Stimulated activated CD8-positive, alpha-beta memory T cell treated with anti-CD3 and anti-CD28 coated beads, Interleukin-4, amount 100 ng/mL, for 4 hours (primary cell): ENCODE measurements at places on chromosomes 6 and 20.
A peak's percentile ranks its signal among the peaks of the same experiment; 100 is the strongest.

DNA sequence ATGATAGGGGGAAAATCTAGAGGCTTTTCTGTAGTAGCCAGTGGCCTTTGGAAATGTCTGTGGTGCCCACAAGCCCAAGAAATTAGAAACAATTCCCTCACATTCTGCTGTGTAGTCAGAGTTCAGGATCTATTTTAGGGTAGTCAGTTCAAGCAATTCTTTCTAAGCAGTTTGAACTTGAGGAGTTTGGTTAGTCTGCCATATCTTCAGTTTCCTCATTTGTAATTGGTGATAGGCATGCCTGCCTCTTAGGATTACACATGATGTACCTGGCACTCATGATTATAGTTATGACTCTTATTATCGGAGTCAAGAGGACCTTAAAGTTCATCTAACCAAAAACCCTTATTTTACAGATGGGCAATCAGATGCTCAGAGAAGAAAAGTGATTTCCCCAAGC lies 21.2 kb upstream of the MEP1A start:
- DNase-seq, result no peak

GRCh38 chr6:52307900-52308372 lies 23.4 kb upstream of the MCM3 start:
- DNase-seq, result no peak

DNA sequence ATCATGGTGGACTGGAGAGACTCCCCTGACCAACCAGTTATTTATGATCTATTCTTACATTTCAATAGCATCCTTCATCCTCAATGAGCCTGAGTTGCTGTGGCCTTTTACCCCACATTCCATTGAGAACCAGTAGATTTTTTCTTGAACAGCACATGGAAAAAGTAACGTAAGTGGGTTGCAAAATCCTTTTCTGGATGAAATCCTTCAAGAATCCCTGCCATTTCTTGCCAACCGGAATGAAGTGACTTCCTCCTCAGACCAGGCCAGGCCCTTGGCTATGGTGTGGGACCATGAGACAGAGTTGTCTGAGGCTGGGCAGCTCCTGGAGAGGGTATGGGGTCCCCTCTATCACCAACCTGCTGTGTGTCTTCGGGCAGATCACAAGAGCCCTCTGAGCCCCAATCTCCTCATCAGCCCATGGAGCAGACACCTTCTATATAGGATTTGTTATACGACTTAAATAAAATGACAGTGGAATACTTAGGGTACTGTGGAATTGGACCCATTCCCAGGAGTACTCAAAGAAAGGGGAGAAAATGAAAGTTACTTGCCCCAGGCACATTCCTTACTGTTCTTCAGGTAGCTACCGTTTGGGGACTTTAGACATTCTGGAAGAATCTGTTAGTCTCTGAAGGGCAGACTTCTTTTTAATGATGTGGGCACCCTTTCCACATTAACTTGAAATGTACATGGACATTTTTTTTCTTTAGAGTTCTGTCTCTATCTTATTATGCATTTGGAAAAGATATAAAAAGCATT lies 10.9 kb downstream of the EYA2 start:
- no peak for DNase-seq

DNA sequence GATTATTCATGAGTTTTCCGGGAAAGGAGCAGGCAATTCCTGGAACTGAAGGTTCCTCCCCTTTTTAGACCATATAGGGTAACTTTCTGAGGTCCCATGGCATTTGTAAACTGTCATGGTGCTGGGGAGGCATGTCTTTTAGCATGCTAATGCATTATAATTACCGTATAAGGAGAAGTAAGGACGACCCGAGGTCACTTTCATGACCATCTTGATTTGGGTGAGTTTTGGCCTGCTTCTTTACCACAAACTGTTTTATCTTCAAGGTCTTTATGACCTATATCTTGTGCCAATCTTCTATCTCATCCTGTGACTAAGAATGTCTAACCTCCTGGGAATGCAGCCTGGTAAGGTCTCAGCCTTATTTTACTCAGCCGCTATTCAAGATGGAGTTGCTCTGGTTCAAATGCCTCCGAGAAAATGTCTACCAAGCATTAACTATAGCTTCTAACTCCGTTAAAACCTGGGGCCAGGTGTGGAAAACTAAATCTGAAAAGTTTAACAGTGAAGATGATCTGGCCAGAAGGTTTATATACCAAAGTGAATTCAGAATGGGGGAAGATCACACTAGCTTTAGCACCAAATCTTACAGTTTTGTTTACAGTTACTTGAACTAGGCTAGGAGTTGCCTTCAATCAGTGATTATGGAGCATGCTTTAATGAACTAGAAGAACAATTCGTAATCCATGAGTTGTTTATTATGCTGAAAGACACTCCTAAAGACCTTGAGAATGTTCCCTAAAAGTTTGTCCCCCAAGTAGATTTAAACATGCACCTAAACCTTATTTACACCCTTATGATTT lies 80.0 kb upstream of the TOP1 start:
- DNase-seq, result no peak

GRCh38 chr20:57403216-57403615 lies 12.0 kb downstream of the RBM38 start:
- DNase-seq, result no peak

- no peak for DNase-seq
These were observed 30.0 kb upstream of the PHACTR2 start for GRCh38 chr6:143647732-143648131.

- no peak for DNase-seq
These were observed 35.0 kb upstream of the ENTPD6 start for GRCh38 chr20:25160467-25160866.

DNA sequence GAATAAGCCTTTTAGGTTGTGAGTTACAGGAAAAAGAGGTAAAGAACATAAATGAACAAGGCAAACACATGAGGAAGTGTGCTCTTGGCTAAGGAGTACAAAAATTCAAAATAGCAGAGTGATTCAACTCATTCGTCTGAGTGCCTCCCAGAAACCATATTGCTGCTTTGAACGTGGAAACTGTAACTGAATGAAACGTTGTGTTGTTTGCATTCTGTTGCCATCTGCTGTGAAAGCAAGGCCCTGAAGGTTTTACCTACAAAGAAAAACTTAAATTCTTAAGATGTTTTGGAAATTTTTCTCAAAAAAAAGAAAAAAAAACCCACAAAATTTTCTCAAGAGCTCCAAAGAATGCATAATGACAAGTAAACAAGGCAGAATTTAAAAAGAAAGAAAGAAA lies 375.4 kb upstream of the HS3ST5 start:
- no peak for DNase-seq

DNA sequence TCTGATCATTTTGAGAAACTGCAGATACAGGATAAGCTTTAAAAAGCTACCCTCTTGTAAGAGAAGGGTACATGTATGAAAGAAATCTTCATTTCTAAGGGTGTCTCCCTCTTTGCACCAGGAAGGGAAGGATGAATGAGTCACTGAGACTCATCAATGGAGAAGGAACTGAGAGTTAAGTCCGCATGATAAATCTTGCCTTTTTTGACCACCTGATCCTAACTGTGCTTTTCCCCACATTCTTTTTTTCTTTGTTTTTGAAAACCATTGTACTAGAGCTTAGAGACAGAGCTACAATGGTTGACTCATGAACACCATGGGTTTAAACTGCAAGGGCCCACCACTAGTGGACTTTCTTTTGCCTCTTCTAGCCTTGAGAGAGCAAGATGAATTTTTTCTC lies 353.0 kb upstream of the RGS17 start:
- DNase-seq, result no peak

DNA sequence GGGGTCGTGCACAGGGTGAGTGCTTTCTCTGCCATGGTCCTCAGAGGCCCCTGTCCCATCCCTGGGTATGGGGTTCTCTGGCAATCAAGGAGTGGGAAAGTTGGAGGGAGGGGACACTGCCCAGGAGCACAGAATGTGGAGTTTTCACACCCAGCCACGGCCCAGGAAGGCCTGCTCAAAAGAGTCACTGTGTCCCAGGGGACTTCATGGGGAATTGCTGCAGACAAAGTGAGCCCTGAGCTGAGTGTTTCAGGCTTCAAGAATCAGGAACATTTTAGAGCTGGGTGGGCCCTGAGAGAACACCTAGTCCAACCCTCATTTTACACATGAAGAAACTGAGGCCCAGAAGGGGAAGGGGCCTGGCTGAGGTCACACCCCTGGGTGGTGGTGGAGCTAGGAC lies 5.7 kb downstream of the MAPK13 start:
- DNase-seq, result no peak

- DNase-seq, result no peak
These were observed 32.9 kb upstream of the UTRN start for GRCh38 chr6:144252259-144252658.

GRCh38 chr20:50303573-50304500 lies 113.2 kb downstream of the CEBPB start:
- DNase-seq, result no peak

- no peak for DNase-seq
These were observed 837 bp downstream of the TRAM2 start for GRCh38 chr6:52576054-52576391.

DNA sequence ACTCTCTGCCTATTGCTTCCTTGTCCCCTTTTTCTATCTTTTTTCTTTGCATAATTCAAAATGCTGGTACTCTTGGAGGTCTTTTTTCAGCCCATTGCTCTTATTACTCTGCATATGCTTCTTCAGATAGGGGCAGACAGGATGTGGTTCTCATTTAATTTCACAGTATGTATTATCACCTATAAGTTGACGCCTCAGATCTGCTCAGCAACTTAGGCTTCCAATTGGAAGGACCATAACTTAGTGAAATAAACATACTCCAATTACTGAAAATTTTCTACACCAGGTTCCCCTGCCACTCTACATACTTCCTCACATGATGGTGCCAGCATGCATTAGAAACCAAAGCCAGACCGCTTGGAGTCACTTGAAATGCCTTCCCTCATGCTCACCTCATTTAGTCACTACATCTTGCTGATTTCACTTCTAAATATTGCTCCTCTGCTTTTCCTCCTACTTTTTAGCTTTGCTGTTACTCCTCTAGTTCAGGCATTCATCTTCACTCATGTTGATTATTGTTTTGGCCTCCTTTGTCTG lies 34.5 kb upstream of the AHI1 start:
- no peak for DNase-seq

DNA sequence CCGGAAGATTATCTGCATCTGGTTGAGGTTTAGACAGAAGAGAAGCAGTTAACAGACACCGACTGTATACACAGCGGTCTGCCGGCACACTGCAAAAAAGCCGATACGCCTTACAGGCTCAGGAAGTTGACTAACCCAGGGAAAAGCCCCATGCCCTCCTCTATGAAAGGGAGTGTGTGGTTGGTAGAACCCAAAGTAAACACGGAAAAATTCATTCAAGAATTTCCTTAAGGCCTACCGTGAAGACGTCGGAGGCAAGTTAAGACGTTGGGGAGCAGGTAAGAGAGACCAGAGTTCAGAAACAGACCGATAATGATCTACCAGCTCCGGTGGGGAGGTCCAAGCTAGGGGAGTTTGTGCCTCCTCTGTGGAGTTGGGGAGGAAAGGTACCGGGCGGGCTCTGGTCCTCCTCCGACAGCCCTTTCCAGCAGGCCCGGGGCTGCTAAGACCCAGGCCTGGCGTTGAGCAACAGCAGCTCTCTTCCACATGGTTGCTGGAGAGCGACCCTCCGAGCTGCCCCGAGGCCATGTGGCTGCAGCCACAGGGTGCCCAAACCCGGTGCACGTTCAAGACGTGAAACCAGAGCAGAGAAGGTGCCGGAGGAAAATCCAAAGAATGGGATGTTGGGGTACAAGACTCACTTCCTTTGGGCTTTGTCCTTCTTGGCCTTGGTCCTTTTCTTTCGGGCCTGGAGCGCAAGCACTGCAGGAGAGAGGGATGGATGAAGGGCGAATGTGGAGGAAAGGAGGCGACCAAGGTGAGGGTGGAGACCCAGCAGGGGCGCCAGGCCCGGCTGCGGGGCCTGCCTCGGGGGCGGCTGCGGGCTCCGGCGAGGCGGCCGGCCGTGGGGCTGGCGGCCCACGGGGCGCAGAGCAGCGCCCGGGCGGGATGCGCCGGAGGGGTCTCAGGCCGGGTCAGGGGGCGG lies 809 bp downstream of the SRPK1 start:
- DNase-seq, result peak; percentile 25

DNA sequence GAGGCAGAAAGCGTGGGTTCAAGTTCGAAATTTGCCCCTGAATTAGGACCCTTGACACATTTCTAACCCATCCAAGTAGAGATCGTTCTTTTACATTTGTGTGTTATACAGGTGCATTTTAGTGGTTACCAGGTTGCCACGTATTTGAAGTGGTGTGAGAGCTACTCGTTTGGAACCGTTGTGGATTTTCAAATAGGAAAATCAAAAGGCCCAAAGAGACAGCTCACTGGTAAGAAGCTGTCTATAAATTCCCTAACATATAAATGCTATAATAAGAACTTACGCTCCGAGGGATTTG lies 1.6 kb upstream of the REV3L start:
- DNase-seq, result no peak

- no peak for DNase-seq
These were observed 15.4 kb upstream of the KIAA1755 start for GRCh38 chr20:38275815-38276550.

- DNase-seq, result no peak
These were observed 69.0 kb upstream of the PDE7B start for GRCh38 chr6:135782546-135782945.

DNA sequence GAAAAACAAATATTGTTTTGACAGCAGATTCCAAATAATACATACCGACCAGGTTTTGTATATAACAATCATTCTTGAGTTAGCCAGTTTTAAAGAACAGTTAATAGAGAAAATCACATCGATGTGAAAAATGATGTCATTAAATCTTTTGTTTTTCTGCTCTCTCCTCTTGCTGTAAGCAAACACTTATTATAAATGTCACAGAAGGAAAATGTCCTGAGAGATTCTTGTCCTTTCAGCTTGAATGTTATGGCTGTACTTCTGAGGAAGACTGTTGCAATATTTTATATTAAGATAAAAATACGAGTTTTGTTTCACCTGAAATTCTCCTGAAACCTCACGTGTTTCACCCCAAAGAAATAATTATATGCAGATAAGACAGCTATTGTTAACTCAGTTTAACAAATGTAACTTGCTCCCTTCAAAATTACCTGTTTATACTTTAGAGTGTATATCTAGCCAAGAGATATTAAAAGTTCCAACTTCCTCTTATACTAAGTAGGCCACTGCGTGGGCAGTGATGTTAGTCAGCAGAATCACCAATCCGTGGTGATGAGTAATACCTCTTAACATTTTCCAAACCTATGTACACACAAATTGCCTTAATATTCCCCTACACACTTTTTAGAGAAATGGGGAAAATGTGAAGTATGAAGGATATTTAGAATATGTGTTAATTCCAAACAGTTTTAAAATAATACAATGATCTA lies 1111.4 kb upstream of the CITED2 start:
- no peak for DNase-seq

DNA sequence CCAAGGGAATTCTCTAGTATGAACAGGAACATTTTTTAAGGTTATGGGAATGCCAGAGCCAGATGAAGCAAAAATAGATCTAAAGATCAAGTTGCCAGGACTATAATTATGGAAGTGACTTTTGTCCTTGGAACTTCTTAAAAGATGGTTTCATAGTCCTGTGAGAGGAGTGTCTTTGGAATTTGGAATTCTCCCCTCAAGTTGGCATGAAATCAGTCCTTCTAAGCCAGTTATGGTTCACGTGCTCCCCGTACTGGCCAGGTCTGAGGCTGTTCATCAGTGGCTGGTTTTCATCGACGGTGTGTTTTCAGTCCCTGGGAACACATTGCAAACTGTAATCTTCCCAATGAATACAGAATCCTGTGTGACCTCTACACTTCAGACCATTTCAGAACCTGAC lies 63.1 kb downstream of the VGLL2 start:
- DNase-seq, result no peak

- DNase-seq, result no peak
These were observed 61.7 kb upstream of the NUP153 start for GRCh38 chr6:17768388-17768787.

- DNase-seq, result no peak
These were observed 117.3 kb downstream of the BCKDHB start for GRCh38 chr6:80223743-80224212.
